ENCODE measurements at places on chromosomes 2 and 18. TPM values are rescaled to one million over a fixed set of nuclear protein-coding genes. Genes with fewer than 3 reads are reported as not detected.

The BZW1 gene
- total RNA-seq, result 141 TPM

GRCh38 chr18:13725566-13726231, 659 bp downstream of the FAM210A start:
- no peak for DNase-seq

- no peak for DNase-seq
Measured at GRCh38 chr2:138329591-138329990, 172.0 kb upstream of the SPOPL start.

The SCN7A gene
- total RNA-seq, result 7.3 TPM

All from lower leg skin (tissue), 4 donors.